ENCODE measurements at places on chromosomes 1 and 21. TPM values are rescaled to one million over a fixed set of nuclear protein-coding genes. Genes with fewer than 3 reads are reported as not detected.

DNA sequence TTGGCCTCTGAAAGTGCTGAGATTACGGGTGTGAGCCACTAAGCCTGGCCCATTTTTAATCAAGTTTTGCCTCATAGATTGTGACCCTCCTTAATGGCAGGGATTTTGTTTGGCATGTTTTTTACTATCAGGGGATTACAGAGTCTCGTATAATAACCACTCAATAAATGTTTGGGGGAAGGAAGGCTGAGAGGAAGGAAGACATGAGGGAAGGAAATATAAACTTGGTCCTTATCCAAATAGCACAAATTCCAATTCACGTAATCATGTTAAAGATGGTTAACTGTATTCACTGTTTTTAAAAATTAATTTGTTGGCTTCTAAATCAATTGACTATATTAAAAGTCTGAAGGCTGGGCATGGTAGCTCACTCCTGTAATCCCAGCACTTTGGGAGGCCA lies 30.9 kb upstream of the SERTAD4 start:
- no peak for DNase-seq

GRCh38 chr1:160821627-160822026 lies 25.7 kb downstream of the LY9 start:
- no peak for DNase-seq

DNA sequence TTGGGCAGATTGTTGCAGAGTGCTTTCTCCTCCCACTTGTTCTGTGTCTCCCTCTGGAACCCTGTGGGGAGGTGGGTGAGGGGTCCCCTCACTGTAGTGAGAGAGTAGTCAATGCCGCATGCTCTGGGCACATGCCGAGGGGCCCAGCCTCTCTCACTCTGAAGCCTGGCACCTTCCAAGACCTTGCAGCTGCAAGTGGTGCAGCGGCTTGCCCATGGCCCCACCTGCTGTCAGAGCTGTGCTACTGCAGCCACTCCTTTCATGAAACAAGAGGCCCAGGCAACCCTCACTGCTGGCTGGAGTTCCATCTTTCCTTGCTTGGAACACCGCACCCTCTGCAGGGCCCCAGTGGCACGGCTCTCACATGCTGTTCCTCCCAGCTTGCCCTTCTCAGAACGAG lies 58.4 kb upstream of the COL6A1 start:
- peak; percentile 27 for DNase-seq

GRCh38 chr1:211483896-211484612 lies 7.9 kb downstream of the RD3 start:
- DNase-seq: no peak

The VPS72 gene
- 52.8 TPM for total RNA-seq

Measured in SJSA1 (cell line).